ENCODE measurements at places on chromosomes 12 and 14. TPM values are rescaled to one million over a fixed set of nuclear protein-coding genes. Genes with fewer than 3 reads are reported as not detected.

DNA sequence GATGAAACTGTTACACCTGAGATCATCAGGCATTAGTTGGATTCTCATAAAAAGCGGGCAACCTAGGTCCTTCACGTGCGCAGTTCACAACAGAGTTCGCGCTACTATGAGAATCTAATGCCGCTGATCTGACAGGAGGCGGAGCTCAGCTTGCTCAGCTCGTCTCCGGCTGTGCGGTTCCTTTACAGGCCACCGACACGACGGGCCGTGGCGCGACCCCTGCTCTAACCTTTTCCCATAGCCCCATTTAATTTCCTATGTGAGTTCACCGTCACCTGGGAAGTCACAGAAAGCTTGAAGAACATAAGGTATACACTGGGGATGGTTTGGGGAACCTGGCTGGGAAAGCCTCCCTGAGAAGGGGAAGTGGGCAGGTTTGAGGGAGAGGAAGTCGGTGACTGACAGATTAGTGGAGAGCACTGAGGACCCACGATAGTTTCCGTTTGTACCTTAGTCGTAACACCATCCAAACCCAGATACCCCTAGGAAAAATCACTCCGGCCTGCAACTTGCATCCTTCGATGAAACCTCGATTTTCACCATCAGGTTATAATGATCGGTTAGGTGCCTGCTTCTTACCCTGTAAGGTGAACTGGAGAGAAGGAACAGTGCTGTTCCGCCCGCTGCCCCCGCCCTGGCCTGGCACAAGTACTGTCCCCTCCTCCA lies 2.8 kb upstream of the AAAS start:
- peak; percentile 28 for DNase-seq

- DNase-seq: no peak
Measured at GRCh38 chr12:96510306-96510764, 21.0 kb downstream of the CFAP54 start.

GRCh38 chr12:63814146-63814772 lies 30.2 kb upstream of the SRGAP1 start:
- DNase-seq: no peak

The ANKRD33 gene
- total RNA-seq: not detected

GRCh38 chr12:52703878-52704277 lies 554 bp upstream of the KRT77 start:
- DNase-seq: no peak

GRCh38 chr14:29521526-29522137 lies 406.0 kb downstream of the PRKD1 start:
- no peak for DNase-seq

DNA sequence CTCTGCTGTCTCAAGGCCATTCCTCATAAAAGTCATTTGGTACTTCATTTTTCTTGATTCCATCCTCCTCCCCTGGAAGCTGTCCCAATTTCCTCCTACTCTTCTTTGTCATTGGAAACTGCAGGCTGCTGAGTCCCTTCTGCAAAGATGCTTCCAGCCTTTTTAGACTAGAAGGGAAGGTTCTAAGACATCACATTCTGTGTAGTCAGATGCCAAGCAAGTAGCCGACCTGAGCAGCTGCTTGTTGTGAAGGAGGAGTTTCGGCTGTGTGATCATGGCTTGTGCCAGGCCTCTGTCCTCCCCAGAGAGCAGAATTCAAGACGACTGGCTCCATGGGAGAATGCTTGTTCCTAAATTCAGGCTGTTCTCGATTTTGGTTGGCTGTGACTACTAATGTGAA lies 8.7 kb downstream of the RFC5 start:
- no peak for DNase-seq

The SLC4A8 gene
- 1.6 TPM for total RNA-seq

DNA sequence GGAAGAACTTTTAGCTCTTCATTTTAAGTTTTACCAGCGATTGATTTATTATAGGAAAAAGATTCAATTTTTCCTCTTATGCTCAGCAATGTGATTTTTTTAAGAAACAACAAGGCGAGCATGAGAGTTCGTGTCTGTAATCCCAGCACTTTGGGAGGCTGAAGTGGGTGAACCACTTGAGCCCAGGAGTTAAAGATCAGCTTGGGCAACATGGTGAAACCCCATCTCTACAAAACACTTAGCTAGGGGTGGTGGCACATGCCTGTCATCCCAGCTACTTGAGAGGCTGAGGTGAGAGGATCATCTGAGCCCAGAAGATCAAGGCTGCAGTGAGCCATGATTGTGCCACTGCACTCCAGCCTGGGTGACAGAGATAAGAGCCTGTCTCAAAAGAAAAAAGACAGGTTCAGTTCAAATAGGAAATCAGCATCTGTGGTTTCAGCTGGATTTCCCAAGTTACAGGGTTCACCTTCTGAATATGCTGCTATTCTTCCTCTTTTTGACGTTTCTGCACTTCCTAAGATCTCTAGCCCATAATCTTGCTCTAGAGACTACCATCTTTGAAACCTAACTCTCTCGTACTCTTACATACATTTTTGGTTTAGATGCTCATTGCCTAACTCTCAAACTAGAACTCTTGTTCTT lies 274.7 kb downstream of the SEC23A start:
- no peak for DNase-seq

DNA sequence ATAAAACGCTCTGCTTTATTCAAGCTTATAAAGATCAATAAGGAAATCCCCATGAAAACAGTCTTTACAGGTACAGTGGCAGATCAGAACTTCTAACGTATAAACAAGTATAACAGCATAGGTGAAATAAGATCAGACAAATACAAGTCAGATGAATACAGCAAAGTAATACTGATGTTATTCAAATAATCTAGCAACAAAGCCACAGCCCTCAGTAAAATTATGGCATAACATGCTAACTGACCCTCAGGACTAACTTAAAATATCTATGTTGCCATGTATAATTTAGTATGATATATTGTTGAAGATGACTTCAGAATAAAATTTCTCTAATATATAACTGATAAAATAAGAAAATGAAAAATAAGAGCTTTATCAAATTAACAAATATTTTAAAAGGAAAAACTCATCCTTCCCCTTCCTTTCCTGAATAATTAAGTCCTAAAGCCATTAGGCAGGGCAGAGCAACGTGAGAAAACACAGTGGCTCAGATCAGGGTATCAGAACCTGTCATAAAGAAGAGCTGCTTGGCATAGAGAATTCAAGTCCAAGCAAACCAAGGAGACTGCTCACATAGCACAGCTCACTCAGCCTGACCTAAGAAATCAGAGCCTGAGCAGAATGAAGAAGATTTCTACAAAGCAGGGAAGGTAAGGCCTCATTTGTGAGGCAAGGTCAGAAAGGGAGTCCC lies 70.7 kb downstream of the PAWR start:
- DNase-seq: no peak

The FOXA1 gene
- not detected for total RNA-seq

The SYNDIG1L gene
- total RNA-seq: not detected

The VWF gene
- total RNA-seq: 4.1 TPM

- no peak for DNase-seq
Measured at GRCh38 chr14:36916668-36917067, 255.0 kb downstream of the PAX9 start.

GRCh38 chr12:101954113-101954512 lies 76.7 kb downstream of the DRAM1 start:
- DNase-seq: no peak

The KRT81 gene
- total RNA-seq: not detected

- DNase-seq: no peak
Measured at GRCh38 chr14:59330455-59330854, 134.7 kb downstream of the GPR135 start.

DNA sequence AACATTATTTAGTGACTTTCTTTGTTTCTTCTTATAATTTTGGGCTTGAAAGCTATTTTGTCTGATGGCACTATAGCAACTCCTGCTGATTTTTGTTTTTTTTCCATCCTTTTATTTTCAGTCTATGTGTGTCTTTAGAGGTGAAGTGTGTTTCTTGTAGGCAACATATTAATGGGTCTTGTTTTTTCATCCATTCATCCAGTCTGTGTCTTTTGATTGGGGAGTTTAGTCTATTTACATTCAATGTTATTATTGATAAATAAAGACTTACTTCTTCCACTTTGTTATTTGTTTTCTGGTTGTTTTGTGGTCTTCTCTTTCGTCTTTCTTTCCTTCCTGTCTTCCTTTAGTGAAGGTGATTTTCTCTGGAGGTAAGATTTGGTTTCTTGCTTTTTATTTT lies 198.0 kb downstream of the CRADD start:
- DNase-seq: no peak

The ZFYVE21 gene
- 9.5 TPM for total RNA-seq

DNA sequence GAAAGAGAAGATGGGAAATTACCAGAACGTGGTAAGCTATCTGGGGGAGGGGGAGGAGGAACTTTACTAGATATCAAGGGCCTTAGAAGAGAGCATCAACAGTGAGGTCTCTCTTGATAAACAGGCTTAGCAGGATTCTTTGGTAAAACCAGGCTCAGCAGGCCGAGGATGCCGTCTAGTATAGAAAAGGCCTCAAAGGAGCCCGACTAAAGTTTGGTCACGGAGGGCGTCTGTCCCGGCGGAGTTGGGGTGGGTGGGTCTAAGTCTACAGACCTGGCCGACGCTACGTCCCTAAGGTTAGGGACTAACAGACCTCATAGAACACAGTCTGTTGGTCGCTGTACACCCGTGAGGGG lies 538 bp upstream of the TIGAR start:
- DNase-seq: no peak

The SERPINA12 gene
- total RNA-seq: not detected

The GPRC5D gene
- not detected for total RNA-seq

GRCh38 chr14:101557811-101558738 lies 3.2 kb upstream of the DIO3 start:
- no peak for DNase-seq

- DNase-seq: no peak
Measured at GRCh38 chr12:2629051-2629450, 165.7 kb upstream of the FKBP4 start.

DNA sequence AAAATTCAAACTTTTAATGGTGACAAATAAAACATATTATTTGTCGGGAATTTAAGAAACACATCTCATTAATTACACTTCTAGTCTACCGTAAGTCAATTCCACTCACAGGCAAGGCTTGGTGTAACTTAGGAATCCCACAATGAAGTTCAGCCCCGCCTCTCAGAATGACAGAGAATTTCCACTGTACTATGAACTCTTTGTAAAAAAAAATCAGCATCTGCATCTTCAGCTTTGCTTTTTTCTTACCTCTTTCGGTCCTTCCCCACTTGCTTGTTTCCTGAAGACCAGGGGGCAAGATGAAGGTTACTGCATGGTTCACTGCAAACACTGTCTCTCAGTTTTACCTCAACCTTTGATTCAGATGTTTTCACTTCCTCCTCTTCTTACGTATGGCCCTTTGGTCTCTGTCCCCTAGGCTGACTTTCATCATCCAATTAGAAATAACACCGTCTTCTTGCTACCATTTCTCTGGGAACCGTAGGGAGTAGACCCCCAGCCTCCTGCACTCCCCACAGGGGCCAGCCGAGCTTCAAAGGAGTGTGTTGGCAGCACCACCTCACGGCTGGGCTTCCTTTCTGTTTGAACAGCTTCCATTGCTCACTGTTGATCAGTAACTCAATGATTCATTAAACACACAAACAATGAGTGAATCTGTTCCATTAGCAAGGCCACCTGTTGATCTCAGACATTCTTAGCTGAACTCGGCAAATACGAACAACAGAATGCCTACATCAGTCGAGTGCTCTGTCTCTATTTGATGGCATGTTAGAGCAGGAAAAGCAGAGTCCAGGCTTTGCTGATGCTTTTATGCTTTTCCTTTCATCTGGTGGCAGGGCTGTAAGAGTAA lies 343.0 kb downstream of the BMP4 start:
- DNase-seq: no peak

The CIROP gene
- total RNA-seq: not detected

The CD163L1 gene
- total RNA-seq: not detected

DNA sequence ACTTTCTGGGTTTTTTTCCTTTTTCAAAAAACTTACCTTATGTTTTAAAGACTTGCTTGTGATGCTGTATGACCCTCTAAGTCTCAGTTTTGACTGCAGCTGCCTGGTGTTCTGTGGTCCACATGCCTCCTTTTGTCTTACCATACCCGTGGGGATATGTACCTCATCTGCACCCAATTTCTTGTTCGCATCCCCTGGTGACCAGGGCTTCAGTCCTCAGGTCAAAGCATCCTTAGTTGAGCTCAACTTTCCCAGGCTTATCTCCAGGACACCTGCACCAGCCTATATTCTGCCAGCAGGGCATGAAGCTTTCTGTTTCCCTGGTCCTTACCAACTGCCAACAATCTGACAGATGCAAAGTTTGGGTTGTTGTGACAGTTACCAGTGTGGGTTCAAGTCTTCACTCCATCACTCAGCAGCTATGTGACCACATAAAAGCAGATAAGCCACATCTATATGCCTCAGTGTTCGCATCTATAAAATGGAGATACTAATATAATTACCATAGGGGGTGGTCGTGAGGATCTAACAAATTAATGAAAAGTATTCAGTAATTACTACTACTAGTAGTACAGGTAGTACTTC lies 94.0 kb downstream of the NTF3 start:
- DNase-seq: no peak

DNA sequence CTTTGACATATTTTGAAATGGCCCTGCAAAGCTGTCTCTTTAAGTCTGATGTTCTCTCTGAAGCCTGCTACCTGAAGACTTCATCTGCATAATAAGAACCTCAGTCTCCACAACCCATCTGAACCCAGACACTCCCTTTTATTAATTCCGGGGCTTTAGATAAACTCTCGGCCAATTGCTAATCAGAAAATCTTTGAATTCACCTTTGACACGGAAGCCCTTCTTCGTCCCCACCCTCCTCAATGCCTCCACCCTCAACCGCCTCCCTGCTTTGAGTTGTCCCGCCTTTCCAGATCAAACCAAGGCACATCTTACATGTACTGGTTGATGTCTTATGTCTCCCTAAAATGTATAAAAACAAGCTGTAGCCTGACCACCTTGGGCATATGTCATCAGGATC lies 17.6 kb downstream of the OR6J1 start:
- DNase-seq: no peak

The LRIG3 gene
- not detected for total RNA-seq

The ACYP1 gene
- 16.1 TPM for total RNA-seq

DNA sequence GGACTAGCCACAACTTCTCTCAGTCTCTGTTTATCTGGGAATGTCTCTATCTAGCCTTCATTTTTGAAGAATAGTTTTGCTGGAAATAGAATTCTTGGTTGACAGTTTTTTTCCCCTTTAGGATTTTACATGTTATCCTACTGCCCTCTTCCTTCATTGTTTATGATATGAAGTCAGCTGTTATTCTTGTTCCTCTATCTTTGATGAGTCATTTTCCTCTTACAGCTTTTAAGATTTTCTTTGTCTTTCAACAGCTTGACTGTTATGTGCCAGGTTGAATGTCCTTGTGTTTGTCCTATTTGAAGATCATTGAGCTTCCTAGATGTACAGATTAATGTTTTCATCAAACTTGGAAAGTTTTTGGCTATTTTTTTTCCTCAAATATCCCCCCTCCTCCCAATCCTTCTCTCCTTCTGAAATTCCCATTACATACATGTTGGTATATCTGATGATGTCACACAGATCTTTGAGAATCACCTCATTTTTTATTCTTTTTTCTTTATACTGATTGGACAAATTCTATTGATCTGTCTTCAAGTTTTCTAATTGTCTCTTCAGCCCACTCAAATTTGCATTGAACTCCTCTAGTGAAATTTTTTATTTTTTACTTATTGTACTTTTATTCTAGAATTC lies 4.5 kb upstream of the GOLGA5 start:
- no peak for DNase-seq

The PRH2 gene
- not detected for total RNA-seq

GRCh38 chr12:112013601-112014402 lies 576 bp downstream of the ERP29 start:
- peak; percentile 51 for DNase-seq

Data from T-helper 17 cell (primary cell).